ENCODE measurements at places on chromosomes 13 and 19. TPM values are rescaled to one million over a fixed set of nuclear protein-coding genes. Genes with fewer than 3 reads are reported as not detected.
A peak's percentile ranks its signal among the peaks of the same experiment; 100 is the strongest.

SYCN gene
- not detected for total RNA-seq

ADGRE1 gene
- total RNA-seq = not detected

ONECUT3 gene
- total RNA-seq = not detected

SERP2 gene
- total RNA-seq = 7.7 TPM

ZSCAN1 gene
- 0.57 TPM for total RNA-seq

- H3K36me3 ChIP-seq = no peaks in the 10 kb centered on the region
- H3K27ac ChIP-seq = no peak overlapping the region
- peak; percentile 92 for DNase-seq
- H3K4me1 ChIP-seq = peaks cover 25% of the 10 kb centered on the region
Observed at GRCh38 chr19:49145573-49146407, 9.4 kb downstream of the HRC start.

- H3K27ac ChIP-seq = peak overlapping the region; percentile 72
- peaks cover 28% of the 10 kb centered on the region for H3K4me1 ChIP-seq
- no peaks in the 10 kb centered on the region for H3K27me3 ChIP-seq
- H3K4me3 ChIP-seq = no peak overlapping the region
- H3K36me3 ChIP-seq = peaks cover 4% of the 10 kb centered on the region
- no peak for DNase-seq
Observed at GRCh38 chr13:99288089-99288488, 19.1 kb downstream of the GPR183 start.

- no peak overlapping the region for H3K4me3 ChIP-seq
- H3K27me3 ChIP-seq = no peaks in the 10 kb centered on the region
- DNase-seq = no peak
- peaks cover 28% of the 10 kb centered on the region for H3K36me3 ChIP-seq
- H3K4me1 ChIP-seq = peaks cover 22% of the 10 kb centered on the region
Observed at GRCh38 chr19:51708811-51709210, 15.0 kb downstream of the HAS1 start.

DNA sequence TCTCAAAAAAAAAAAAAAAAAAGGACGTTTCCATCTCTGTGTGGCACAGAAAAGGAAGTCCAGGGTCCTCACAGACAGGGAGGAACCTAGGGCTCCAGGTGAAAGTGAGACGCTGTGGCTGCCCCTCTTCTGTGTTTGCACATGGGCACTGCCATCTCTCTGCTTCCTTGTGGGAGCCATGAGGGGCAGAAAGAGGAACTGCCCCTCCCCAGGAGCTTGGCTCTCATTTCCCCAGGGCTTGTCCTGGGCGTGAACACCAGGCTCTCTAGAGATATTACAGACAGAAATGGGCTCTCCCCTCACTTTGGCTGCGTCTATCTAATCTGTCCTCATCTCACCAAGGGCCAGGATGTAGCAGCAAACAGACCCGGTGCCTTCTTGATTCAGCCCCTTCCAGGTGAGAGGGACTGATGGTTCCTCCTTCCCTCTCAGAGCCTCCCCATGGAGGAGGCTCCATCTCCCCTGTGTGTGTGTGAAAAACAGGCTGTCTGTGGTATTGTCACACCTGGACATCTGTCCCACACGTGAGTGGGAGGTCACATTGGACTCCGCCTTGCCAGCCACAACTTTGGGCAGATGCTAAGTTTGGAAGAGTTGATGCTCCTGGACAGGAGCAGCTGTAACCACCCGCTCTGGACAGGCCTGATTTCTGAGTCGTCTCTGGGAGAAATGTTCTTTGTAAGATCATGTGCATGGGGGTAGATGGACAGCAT lies 840 bp upstream of the LILRA4 start:
- no peak for DNase-seq
- H3K27ac ChIP-seq = no peak overlapping the region
- no peaks in the 10 kb centered on the region for H3K27me3 ChIP-seq
- no peaks in the 10 kb centered on the region for H3K4me1 ChIP-seq
- no peaks in the 10 kb centered on the region for H3K36me3 ChIP-seq

GRCh38 chr13:37984357-37984756 lies 114.8 kb upstream of the TRPC4 start:
- no peak overlapping the region for H3K27ac ChIP-seq
- no peak overlapping the region for H3K4me3 ChIP-seq
- no peaks in the 10 kb centered on the region for H3K27me3 ChIP-seq

DNA sequence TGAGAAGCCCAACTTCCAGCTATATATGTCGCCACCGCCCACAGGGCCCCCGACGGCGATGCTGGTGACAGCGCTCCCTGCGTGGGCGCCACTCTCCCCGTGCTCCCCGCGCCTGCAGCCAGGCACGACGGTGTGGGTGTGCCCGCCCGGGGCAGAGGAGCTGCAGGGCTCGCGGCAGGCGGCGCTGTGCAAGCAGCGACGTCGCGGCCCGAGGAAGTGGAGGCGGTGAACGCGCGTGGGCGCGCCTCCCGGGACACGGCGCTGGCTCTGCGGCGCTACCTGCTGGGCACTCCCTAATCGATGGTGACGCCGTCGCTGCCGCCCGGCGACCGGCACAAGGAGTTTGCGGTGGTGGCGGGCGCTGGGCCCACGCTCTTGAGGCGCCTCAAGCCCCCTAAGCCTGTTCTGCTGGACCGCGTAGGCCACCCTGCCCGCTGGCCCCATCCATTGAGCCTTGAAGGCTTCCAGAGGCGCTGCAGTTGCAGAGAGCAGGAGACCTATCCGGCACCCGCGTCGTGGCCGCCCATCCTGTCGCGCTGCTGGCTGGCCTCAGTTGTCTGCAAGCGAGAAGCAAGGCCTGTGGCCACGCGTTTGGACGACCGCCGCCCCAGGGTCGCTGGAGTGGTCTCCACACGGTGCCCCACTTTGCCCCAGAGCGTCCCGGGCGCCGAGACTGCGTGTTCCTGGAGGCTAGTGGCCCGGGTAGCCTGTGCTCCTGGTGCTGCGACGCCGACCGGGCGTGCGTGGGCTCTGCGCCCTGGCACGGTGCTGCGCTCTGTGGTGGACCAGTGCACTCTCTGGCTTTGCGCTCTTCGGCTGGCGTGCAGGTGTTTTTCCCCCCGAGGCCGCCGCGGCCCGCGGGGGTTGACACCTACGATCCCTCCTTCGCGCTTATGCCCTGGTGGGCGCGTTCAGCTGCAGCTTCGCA lies 23.1 kb downstream of the LRFN3 start:
- H3K36me3 ChIP-seq = no peaks in the 10 kb centered on the region
- H3K4me3 ChIP-seq = no peak overlapping the region
- H3K4me1 ChIP-seq = no peaks in the 10 kb centered on the region
- DNase-seq = no peak

- DNase-seq = no peak
- peaks cover 30% of the 10 kb centered on the region for H3K27me3 ChIP-seq
- H3K27ac ChIP-seq = no peak overlapping the region
Observed at GRCh38 chr19:19217099-19217498, 5.3 kb downstream of the NCAN start.

DNA sequence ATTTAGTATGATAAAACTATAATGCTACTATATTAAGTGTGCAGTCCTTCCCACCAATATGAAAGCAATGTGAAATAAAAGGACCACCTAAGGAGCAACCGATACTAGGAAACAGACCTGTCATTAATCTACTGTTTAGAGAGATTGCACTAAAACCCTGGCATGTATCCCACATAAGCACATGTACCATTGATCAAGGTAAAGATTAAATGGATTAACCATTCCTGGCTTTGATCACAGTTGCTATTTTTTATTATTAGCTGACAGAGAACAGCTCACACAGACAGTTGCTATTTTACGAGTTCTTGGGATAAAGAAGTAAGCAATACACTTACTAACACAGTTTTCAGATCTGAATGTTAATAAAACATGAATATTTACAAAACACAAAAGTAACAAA lies 57.7 kb upstream of the ZDHHC20 start:
- no peaks in the 10 kb centered on the region for H3K27me3 ChIP-seq
- H3K36me3 ChIP-seq = peaks cover 27% of the 10 kb centered on the region
- H3K4me1 ChIP-seq = peaks cover 9% of the 10 kb centered on the region
- no peak for DNase-seq
- H3K27ac ChIP-seq = no peak overlapping the region

DNA sequence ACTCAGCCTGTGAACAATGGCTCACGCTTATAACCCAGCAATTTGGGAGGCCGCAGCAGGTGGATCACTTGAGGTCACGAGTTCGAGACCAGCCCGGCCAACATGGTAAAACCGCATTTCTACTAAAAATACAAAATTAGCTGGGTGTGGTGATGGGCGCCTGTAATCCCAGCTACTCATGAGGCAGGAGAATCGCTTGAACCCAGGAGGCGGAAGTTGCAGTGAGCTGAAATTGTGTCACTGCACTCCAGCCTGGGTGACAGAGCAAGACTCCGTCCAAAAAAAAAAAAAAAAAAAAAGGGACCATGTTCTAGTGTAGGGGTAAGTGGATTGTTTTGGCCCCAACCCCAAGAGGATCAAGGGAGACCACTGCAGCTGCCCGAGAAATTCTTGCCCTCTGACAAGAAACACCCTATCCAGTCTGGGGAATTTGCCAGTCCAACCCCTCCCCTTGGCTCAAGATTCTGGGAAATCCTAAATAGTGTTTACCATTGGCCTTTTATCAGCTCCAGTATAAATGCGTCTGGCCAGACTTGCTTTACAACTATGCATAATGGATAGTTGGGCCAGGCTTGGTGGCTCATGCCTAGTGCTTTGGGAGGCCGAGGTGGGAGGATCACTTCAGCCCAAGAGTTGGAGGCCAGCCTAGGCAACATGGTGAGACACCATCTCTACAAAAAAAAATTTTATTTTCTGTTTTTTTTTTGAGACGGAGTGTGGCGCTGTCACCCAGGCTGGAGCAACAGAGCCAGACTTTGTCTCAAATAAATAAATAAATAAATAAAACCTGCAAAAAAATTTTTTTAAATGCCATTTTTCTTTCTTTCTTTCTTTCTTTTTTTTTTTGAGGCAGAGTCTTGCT lies 5.1 kb upstream of the DHDH start:
- peaks cover 6% of the 10 kb centered on the region for H3K27me3 ChIP-seq
- no peak overlapping the region for H3K4me3 ChIP-seq
- H3K36me3 ChIP-seq = no peaks in the 10 kb centered on the region
- no peak overlapping the region for H3K27ac ChIP-seq
- H3K4me1 ChIP-seq = peaks cover 14% of the 10 kb centered on the region
- DNase-seq = no peak

DNA sequence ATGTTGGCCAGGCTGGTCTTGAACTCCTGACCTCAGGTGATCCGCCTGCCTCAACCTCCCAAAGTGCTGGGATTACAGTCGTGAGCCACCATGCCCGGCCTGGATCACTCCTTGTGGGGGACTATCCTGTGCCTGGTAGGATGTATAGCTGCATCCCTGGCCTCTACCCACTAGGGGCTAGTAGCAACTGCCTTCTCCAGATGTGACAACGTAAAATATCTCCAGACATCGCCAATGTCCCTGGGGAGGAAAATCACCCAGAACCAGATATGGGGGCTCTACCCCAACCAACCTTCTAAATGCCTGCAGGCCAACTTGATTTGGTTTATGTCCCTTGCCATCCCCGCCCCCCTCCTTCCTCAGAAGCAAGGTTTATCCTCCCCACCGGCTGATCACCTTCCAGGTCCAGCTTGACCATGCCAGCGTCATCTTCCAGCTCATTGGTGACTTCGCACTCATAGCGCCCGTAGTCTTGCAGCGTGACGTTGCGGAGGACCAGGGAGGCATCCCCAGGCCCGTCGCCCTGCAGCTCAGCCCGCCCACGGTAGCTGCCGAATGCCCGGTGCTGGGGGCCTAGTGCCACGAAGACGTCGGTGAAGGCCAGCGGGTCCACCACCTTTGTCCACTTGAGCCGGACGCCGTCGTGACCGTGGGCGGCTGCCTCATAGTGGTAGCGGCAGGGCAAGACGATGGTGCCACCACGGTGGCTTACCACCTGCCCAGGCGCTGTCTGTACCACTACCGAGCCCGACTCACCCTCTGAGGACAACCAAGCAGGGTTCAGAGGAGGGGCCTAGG lies 12.5 kb downstream of the TM6SF2 start:
- H3K27me3 ChIP-seq = peaks cover 32% of the 10 kb centered on the region
- peak overlapping the region; percentile 4 for H3K4me3 ChIP-seq
- DNase-seq = no peak

DNA sequence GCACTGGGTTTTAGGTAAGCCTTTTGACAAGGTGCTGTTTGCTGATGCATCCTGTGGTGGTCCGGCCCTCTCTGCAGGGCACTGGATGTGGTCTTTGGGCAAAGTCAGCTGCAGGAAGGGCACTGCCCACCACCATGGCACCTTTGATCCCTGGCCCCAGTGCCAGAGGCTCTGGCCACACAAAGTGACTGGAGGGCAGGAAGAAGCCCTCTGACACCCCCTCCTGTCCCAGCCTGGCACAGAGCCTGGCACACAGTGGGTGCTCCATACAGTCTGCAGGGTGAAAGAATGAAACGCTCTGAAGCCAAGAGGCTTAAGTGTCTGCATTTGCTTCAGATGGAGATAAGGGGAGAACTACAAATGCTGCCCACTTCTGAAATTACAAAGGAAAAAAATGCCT lies 47.6 kb upstream of the CNMD start:
- no peak overlapping the region for H3K4me3 ChIP-seq
- no peak overlapping the region for H3K27ac ChIP-seq
- no peaks in the 10 kb centered on the region for H3K4me1 ChIP-seq
- no peak for DNase-seq

DNA sequence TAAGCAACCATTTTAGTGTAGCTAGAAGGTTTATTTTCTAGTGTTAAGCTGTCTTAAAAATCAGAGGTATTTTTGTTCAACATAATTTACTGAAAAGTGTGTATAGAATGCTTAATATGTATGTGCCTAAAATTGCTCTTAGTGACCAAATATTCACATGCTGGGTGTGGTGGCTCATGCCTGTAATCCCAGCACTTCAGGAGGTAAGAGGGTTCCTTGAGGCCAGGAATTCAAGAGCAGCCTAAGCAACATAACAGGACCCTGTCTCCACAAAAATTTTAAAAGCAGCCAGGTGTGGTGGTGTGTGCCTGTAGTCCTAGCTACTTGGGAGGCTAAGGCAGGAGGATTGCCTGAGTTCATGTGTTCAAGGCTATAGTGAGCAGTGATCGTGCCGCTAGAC lies 120.9 kb upstream of the FRY start:
- H3K27me3 ChIP-seq = peaks cover 44% of the 10 kb centered on the region
- H3K4me3 ChIP-seq = no peak overlapping the region
- no peaks in the 10 kb centered on the region for H3K36me3 ChIP-seq

DNA sequence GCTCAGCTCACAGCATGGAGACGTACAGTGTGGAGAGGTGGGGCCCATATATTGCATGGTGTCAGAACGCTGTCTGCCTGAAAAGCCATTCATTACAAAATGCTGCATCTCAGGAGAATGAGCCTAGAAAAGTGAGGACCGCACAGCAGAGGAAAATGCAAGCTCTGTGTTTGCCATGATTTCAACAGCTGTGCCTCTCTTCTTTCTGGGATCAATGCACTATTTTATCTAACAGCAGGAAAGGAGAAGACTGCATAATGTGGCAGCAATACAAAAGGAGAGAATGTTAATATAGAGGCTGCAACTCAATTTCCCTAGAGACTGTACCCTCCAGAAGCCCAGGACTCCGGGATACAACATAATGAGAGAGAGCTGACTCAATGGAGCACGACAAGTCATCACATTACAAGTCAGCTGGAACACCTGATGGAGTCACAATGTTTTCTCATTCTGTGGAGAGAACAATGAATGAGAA lies 368.0 kb downstream of the FGF14 start:
- no peaks in the 10 kb centered on the region for H3K36me3 ChIP-seq
- no peaks in the 10 kb centered on the region for H3K4me1 ChIP-seq
- no peak overlapping the region for H3K27ac ChIP-seq
- peaks cover 58% of the 10 kb centered on the region for H3K27me3 ChIP-seq

- H3K36me3 ChIP-seq = peaks cover 55% of the 10 kb centered on the region
- DNase-seq = no peak
- peak overlapping the region; percentile 1 for H3K27ac ChIP-seq
- H3K4me3 ChIP-seq = no peak overlapping the region
- H3K27me3 ChIP-seq = no peaks in the 10 kb centered on the region
- peaks cover 22% of the 10 kb centered on the region for H3K4me1 ChIP-seq
Observed at GRCh38 chr19:43739439-43740235, 15.1 kb downstream of the SMG9 start.

- no peak overlapping the region for H3K4me3 ChIP-seq
- peaks cover 31% of the 10 kb centered on the region for H3K4me1 ChIP-seq
- peak overlapping the region; percentile 35 for H3K27ac ChIP-seq
- H3K27me3 ChIP-seq = no peaks in the 10 kb centered on the region
- DNase-seq = no peak
Observed at GRCh38 chr19:28939236-28939635, 273.7 kb downstream of the UQCRFS1 start.
